ENCODE measurements at places on chromosomes 2 and 18.

GRCh38 chr2:15939556-15939853 is 845 bp upstream of the MYCN start:
- DNase-seq = no peak

GRCh38 chr18:4806331-4806730 is 351.2 kb upstream of the DLGAP1 start:
- no peak for DNase-seq

DNA sequence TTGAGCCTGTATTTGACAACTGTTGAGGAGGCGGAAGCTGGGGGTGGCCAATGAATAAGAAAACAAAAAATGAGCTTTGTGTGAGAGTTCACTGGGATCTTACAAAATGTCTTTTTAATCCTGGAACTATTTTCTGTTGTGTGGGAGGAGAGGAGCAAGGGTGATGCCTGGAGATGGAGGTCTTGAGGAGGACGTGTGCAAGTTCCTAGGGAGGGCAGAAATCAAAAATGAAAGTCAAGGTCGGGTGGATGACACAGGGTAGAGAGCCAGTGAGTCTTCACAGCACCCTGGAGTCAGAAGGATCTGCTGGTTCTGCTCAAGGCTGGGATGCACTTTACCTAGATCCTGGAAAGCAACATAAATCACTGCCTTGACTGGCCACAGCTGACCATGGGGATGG is 180.3 kb upstream of the PKDCC start:
- no peak for DNase-seq

- DNase-seq = no peak
Observed at GRCh38 chr2:176125772-176126054, 3.2 kb downstream of the HOXD9 start.

- no peak for DNase-seq
Observed at GRCh38 chr18:58566556-58567292, 62.2 kb downstream of the ALPK2 start.

DNA sequence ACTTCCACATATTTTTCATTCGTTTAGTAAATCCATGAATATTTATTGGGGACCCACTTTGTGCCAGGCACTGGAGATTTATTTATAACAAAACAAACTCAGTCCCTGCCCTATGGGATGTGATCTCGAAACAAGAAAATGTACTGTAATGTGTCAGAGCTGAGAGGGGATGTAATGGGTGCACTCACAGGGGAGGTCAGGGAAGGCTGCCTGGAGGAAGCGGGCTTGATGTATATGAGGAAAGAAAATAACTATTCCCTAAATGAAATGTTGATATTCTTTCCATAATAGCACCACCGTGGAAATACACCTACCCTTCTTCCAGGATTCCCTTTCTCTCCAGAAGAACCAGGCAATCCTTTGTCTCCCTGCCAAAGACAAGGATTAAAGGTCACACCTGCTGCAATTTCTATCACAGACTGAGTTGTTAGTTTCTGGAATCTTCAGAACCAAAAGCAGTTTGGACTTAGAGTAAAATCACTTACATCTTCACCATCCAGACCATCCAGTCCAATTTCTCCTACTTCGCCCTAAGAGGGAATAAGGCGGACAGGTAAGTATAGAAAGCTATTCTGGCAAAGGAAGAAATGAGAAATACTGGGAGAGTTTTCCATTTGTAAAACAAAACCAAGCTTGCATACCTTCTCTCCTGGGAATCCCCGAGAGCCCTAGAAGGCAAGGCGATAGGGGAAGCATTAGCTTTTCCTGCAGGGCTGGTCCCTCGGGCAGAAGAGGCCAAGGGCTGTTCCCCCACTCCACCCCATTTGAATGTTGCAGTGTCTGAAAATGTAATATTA is 55.0 kb downstream of the COL6A3 start:
- DNase-seq = no peak

GRCh38 chr18:7618891-7619442 is 51.9 kb downstream of the PTPRM start:
- no peak for DNase-seq

DNA sequence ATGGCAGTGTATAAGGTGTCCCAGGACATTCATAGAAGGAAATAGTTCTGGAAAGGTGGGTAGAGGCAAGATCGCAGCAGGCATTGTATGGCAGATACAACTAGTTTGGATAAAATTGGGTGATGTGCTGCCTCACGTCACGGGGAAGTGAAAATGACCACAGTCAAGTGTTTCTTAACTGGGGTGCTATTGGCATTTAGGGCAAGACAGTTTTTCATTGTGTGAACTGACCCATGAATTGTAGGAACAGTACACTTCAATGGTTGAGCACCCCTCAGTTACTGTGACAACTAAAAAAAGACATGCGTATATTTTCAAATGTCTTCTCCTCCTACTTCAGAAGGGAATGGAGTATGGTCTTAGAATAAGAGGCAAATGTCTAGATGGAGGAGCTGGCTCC is 22.3 kb upstream of the CYRIA start:
- DNase-seq = no peak

DNA sequence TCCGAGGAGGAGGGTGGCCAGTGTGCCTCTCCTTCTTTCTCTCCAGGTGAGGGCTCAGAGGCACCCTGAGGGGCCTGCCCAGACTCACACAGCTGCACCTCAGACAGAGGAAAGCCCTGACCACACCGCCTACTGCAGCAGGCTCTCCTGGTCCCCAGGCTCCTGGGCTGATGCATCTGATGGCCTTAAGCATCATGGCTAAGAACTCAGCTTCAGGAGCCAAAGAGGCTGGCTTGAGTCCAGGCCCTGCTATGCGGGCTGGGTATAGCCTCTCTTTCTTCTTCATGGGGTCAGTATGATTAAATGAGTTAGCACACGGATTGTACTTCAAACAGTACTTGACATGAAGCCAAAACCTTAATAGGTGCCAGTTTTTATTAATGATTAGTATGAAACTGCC is 89.6 kb downstream of the TGFA start:
- DNase-seq = no peak

- no peak for DNase-seq
Observed at GRCh38 chr18:34965566-34965965, 75.6 kb upstream of the MAPRE2 start.

GRCh38 chr2:240597054-240597418 is 10.5 kb downstream of the CAPN10 start:
- no peak for DNase-seq
